Activated T-cell treated with anti-CD3 and anti-CD28 coated beads, Interleukin-2, amount 50 U/mL, for 24 hours (primary cell): ENCODE measurements at places on chromosomes 11 and 22.

DNA sequence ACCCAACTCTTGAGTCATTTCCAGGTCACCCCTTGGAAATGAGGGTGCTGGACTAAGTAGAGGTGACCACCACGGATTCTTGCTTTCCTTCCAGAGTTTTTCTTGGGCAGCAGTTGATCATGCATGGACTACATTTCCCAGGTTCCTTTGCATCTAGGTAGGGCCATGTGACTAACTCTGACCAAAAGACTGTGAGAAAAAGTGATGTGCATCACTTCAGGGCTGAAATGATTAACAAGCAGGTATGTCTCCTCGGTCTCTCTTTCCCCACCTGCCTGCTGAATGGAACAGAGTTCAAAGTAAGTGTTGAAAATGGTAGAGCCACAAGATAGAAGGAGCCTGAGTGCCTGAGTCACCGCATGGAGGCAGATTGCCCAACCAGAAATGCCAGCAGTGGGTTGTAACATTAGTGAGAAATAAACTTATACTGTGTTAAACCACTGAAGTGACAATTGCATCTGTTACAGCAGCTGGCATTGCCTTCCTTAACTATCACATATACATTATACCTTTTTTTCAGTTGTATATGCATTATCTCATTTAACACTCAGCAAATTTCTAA, 113.5 kb downstream of the MN1 start:
- H3K36me3 ChIP-seq, result no peaks in the 10 kb centered on the region
- no peak overlapping the region for H3K4me3 ChIP-seq
- no peaks in the 10 kb centered on the region for H3K4me1 ChIP-seq
- no peak overlapping the region for H3K27ac ChIP-seq
- peaks cover 22% of the 10 kb centered on the region for H3K27me3 ChIP-seq

DNA sequence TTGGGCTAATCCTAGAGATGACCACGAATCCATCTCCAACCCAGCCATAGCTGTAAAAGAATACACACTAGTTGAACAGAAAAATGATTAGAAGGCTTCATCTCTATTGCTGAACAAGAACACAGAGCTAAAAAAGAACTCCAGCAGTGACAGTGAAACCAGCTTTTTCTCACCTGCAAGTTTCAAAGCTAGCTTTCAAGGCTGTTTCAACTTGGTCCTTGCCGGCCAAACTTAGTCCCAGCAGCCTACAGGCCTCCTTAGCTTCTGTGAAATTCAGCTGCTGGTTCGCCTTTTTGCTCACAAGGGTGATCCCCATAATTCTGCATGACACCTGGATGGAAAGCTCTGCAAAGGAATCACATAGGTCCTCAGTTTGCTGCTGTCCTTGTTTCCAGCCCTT, 4.4 kb downstream of the LYVE1 start:
- H3K27ac ChIP-seq, result no peak overlapping the region
- peaks cover 7% of the 10 kb centered on the region for H3K27me3 ChIP-seq
- H3K36me3 ChIP-seq, result no peaks in the 10 kb centered on the region
- no peaks in the 10 kb centered on the region for H3K4me1 ChIP-seq
- H3K4me3 ChIP-seq, result no peak overlapping the region

- no peaks in the 10 kb centered on the region for H3K4me1 ChIP-seq
- H3K27me3 ChIP-seq, result no peaks in the 10 kb centered on the region
- no peak for DNase-seq
- H3K4me3 ChIP-seq, result no peak overlapping the region
- H3K27ac ChIP-seq, result no peak overlapping the region
- H3K36me3 ChIP-seq, result no peaks in the 10 kb centered on the region
These were observed 555.8 kb downstream of the BUD13 start for GRCh38 chr11:116217006-116217405.

DNA sequence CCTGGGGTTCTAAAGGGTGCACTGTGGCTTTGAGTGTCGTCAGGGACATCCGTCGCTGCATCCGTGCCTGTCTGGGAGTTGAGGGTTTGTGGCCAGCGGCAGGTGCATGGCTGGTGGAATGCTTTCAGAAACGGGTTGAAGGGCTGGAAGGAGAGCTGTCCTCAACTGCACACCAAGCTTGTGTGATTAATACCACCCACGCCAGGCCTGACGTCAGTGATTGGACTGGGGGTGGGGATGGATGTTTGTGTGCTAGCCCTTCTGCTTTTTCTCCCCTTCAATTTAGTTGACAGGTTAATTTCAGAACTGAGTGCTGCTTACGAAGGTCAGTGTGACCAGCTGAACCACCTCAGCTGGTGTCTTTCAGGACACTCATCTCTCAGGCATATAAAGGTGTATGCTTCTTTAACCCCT, 3.2 kb upstream of the GAB2 start:
- peaks cover 48% of the 10 kb centered on the region for H3K27me3 ChIP-seq
- H3K4me3 ChIP-seq, result no peak overlapping the region
- peak; percentile 60 for DNase-seq
- no peak overlapping the region for H3K27ac ChIP-seq
- H3K4me1 ChIP-seq, result peaks cover 44% of the 10 kb centered on the region

- H3K27me3 ChIP-seq, result peaks cover 6% of the 10 kb centered on the region
- no peaks in the 10 kb centered on the region for H3K36me3 ChIP-seq
- no peak overlapping the region for H3K27ac ChIP-seq
- H3K4me1 ChIP-seq, result peaks cover 4% of the 10 kb centered on the region
- no peak overlapping the region for H3K4me3 ChIP-seq
- no peak for DNase-seq
These were observed 3.3 kb downstream of the RTN4R start for GRCh38 chr22:20264614-20265452.

GRCh38 chr11:33891714-33892327, at the start of gene LMO2:
TSS of gene LMO2 (minus strand) at chr11:33892076. CDS start at chr11:33869716, 22,360 bp downstream.
- no peaks in the 10 kb centered on the region for H3K36me3 ChIP-seq
- no peak within 1 kb of the TSS for H3K27ac ChIP-seq
- no peak for DNase-seq

GRCh38 chr11:37512156-37512780, 914.2 kb upstream of the RAG2 start:
- no peak overlapping the region for H3K27ac ChIP-seq
- DNase-seq, result no peak
- no peaks in the 10 kb centered on the region for H3K4me1 ChIP-seq
- no peaks in the 10 kb centered on the region for H3K27me3 ChIP-seq
- H3K4me3 ChIP-seq, result no peak overlapping the region

- no peak overlapping the region for H3K4me3 ChIP-seq
- no peak for DNase-seq
- peaks cover 47% of the 10 kb centered on the region for H3K27me3 ChIP-seq
- H3K4me1 ChIP-seq, result peaks cover 2% of the 10 kb centered on the region
- no peaks in the 10 kb centered on the region for H3K36me3 ChIP-seq
These were observed 44.7 kb upstream of the RTL6 start for GRCh38 chr22:44542561-44543222.
